Mesangial cell (primary cell): ENCODE measurements at places on chromosomes 5 and 9. TPM values are rescaled to one million over a fixed set of nuclear protein-coding genes. Genes with fewer than 3 reads are reported as not detected.

Gene TLX3
- total RNA-seq, result not detected in 2 replicates

Gene MSX2
- 0.16 and 0.38 TPM in 2 replicates for total RNA-seq

Gene MLANA
- not detected in 2 replicates for total RNA-seq

Gene RNF145
- 37.0 and 40.2 TPM in 2 replicates for total RNA-seq

Gene SOWAHA
- total RNA-seq, result 0.16 and 0.63 TPM in 2 replicates
